Non-pigmented ciliary epithelial cell (primary cell): ENCODE measurements at places on chromosomes 5 and 9.

DNA sequence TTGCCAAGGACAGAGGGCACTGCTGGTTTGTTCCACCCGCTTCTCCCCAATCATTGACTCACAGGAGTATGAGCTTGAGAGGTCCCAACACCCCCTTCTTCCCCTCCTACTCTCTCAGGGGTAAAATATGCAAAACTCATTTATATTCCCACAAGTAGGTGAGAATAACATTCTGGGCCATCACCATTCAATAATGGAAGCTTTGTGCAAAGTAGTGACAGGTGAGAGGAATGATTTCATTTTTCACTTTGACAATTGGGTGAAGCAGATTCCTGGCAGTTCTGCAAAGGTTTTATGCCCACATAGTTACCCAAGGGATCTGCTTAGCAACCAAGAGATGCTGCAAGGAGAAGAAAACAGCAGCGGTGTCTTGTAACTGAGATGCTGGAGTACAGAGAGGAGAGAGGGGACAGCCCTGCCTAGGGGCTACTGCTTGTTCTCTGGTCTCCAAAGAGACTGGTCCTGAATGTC, 137.6 kb downstream of the CMYA5 start:
- no peak for DNase-seq

- DNase-seq, result no peak
Measured at GRCh38 chr5:136232316-136232715, 39.4 kb upstream of the SMIM32 start.

DNA sequence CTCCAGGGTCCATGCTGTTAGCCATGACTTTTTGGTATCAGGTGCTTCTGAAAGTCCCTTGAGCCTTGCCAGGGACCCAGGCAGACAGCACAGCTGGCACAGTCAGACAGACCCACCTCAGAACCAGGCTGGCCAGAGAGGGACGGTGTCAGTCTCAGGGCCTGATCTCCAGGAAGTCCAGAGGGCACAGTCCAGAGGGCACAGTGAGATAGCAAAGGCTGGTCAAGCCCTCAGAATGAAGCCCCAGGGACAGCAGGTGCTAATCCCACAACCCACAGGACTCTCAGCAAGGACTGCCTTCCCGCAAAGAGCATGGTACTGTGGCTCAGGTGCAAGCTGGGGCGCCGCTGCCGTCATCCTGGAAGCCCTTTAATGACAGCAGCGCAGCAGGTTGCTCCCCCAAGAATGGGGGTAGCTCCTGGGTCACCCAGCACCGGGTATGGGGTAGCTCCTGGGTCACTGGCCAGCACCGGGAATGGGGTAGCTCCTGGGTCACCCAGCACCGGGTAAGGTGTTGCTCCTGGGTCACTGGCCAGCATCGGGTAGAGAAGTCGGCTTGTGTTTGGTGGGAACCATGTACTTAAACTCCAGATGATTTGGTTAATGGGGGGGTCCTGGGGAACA, 105.6 kb upstream of the PHYKPL start:
- DNase-seq, result no peak

- no peak for DNase-seq
Measured at GRCh38 chr9:1271367-1271766, 221.2 kb downstream of the DMRT2 start.

DNA sequence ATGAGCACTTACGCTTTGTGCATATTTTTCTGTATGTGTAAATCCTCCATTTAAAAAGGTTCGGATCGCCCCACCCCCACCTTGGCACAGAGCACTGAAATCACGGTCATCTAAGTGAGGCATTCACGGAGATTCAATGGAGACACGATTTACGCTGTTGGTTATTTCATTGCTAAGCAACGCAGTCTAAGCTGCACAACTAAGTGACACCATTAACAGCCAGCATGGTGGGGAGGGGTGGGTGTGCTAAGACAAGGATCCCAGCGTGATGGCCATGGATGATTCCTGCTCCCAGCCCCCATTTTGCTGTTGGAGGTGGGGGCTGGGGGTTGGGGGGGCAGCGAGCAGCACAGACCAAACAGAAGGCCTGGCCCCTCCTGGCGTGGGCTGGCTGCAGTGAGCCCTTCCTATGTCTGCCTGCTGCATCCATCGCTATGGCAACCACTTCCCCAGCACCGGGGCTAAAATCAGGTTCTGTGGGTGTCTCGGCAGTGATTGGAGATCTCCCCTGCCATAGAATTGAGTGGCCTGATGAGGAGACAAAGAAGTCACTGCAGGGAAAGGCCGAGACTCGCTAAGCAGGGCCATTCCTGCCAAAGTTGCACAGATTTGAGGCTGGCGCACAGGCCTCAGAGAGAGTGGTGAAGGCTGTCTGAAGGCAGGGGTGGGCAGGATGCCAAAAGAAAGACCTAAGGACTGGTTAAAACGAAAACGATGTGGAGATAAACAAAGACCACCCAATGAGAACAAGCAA, 14.3 kb upstream of the MARCHF6 start:
- DNase-seq, result no peak

DNA sequence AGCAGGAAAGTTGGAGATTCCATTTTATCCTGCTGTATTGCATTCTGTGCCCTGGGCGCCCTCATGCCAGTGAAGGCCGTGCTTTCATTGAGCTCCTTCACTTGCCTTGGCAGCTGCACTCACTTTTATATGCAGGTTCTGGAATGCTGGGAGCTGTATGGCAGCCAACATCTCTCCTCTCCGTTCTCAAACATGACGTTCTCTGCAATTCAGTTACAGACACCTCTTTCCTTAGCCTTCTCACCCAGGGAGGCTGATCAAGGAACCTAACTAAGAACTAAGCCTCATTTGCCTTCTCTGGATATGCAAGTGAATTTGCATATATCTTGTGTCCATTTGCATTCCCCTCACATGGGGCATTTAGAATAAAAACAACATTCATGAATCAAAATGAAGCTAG, 29.4 kb upstream of the PURA start:
- DNase-seq, result no peak

DNA sequence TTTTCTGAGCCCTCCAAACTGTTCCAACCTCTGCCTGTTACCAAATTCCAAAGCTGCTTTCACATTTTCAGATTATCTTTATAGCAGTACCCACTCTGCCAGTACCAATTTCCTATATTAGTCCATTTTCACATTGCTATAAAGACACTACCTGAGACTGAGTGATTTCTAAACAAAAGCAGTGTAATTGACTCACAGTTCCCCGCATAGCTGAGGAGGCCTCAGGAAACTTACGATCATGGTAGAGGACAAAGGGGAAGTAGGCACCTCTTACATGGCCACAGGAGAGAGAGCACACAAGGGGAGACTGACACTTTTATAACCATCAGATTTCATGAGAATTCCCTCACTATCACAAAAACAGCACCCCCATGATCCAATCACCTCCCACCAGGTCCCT, 105.0 kb downstream of the DTWD2 start:
- no peak for DNase-seq

DNA sequence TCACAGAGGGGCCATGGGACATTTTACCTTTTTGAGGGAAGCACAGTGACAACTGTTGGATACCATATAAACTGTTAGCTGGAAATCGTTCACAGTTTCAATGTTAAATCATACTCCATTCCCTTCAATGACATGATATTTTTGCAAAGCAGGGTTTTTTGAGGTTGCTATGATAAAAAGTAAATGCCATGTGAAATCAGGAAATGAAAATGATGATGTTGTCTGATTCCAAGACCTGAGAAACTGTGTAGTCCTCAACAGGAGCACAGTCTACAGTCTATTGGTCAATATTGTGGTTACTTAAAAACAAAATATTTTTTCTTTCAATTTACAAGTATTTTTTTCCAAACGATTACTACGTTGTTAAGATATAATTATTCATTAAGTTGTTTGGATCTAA, 24.0 kb upstream of the ADAM19 start:
- no peak for DNase-seq
